ENCODE measurements at places on chromosomes 1 and 21. TPM values are rescaled to one million over a fixed set of nuclear protein-coding genes. Genes with fewer than 3 reads are reported as not detected.

DNA sequence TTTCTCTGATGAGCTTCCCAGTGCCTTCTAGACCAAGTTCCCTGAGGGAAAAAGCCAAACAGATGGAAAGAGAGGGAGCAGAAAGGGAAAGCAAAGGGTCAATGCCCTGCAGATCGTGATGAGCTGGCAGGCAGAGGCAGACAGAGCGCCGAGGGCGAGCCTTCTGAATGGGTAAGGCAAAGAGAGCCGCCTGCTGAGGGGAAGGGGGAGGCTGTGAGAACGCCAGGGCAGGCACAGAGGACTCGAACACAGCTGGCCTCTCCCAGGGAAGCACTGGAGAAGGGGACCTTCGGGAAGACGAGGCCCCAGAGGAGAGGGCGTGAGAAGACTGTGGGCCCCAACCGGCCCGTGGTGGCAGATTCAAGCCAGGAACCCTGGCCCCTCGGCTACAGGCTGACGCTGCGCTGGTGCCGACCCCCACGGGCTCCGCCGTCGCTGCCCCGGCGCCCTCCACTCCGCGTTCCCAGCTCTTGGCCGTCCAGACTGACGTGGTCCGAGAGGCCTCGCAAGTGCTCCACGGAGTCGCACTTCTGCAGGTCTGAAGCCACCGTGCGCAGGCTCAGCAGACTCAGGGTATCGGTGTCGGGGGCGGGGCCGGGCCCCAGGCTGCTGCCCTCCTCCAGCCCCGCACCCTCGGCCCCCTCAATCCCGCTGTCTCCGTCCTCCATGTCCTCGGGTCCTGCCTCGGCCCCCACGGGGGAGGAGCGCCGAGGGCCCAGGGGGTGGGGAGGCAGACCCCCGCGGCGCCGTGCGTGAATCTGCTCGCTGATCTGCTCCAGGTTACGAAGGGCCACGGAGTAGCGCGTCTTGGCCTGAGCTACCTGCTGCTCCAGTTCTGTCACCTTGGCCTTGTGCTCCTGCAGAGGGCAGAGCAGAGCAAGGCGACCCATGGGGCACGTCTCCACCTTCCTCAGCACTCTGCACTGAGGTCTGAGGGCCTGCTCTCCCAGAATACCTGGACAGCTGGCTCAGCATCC, 13.9 kb downstream of the SH3BP5L start:
- no peak overlapping the region for H3K4me3 ChIP-seq
- no peak for DNase-seq
- no peaks in the 10 kb centered on the region for H3K27me3 ChIP-seq
- H3K4me1 ChIP-seq, result peaks cover 17% of the 10 kb centered on the region

DNA sequence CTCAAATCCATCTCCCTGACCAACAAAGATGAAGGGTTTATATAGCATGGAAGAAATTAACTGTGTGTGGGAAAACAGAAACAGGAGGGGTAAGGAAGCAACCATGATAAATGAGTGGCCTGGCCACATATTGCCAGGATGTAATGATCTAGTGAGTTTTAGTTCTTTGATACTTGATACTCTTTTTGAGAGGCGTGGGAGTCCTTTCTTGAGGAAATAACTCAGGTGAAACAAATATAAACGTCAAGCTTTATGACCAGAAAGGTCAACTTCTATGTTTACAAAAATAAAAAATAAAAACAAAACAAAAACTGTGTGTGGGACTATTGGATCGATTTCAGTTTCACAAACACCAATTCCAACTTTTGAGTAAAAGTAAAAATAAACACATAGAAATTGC, 860.8 kb upstream of the B3GALT2 start:
- no peaks in the 10 kb centered on the region for H3K27me3 ChIP-seq
- no peaks in the 10 kb centered on the region for H3K36me3 ChIP-seq
- DNase-seq, result no peak

- H3K27ac ChIP-seq, result no peak overlapping the region
- no peaks in the 10 kb centered on the region for H3K27me3 ChIP-seq
- H3K4me1 ChIP-seq, result no peaks in the 10 kb centered on the region
- H3K36me3 ChIP-seq, result no peaks in the 10 kb centered on the region
Observed at GRCh38 chr1:104266612-104267011, 516.9 kb downstream of the AMY1C start.

GRCh38 chr1:103337779-103338178, 187.7 kb upstream of the RNPC3 start:
- no peak for DNase-seq
- peaks cover 22% of the 10 kb centered on the region for H3K4me1 ChIP-seq
- no peak overlapping the region for H3K27ac ChIP-seq
- no peak overlapping the region for H3K4me3 ChIP-seq

The CA6 gene
- not detected for total RNA-seq

The RNU1-3 gene
- total RNA-seq, result 2,650 TPM

The GPR61 gene
- total RNA-seq, result not detected

- DNase-seq, result no peak
- H3K27ac ChIP-seq, result no peak overlapping the region
- H3K4me1 ChIP-seq, result peaks cover 11% of the 10 kb centered on the region
Observed at GRCh38 chr1:33186936-33187335, 5.1 kb upstream of the TRIM62 start.

GRCh38 chr1:12345350-12346217, 115.8 kb downstream of the VPS13D start:
- no peak for DNase-seq
- peaks cover 5% of the 10 kb centered on the region for H3K4me1 ChIP-seq
- peaks cover 70% of the 10 kb centered on the region for H3K36me3 ChIP-seq
- no peak overlapping the region for H3K27ac ChIP-seq
- no peak overlapping the region for H3K4me3 ChIP-seq
- H3K27me3 ChIP-seq, result no peaks in the 10 kb centered on the region

The THEMIS2 gene
- 3.7 TPM for total RNA-seq

DNA sequence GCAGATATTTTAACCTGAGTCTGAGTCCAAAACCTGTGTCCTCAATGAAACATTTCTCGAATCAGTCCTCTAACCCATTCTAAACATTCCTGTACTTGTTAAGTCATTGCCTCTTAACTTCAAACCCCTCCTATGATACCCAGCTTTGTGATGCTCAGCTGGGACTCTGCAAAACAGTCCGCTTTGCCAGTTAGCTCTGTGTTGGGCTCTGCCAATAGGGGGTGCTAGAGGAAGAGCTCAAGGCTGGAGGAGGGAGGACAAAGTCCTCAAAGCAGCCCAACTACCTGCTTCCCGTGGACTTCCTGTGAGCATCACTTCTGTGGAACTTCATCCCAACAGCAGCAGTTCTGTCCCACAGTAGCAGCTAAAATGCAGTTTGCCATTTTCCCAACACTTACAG, 38.1 kb upstream of the SYT14 start:
- no peak for DNase-seq
- H3K4me3 ChIP-seq, result no peak overlapping the region
- H3K36me3 ChIP-seq, result no peaks in the 10 kb centered on the region
- H3K27ac ChIP-seq, result no peak overlapping the region
- H3K4me1 ChIP-seq, result peaks cover 4% of the 10 kb centered on the region

The NR0B2 gene
- not detected for total RNA-seq

The TNFRSF8 gene
- total RNA-seq, result not detected

The TNFRSF9 gene
- not detected for total RNA-seq

The GBP7 gene
- not detected for total RNA-seq

The PRDM16 gene
- total RNA-seq, result 7.4 TPM

DNA sequence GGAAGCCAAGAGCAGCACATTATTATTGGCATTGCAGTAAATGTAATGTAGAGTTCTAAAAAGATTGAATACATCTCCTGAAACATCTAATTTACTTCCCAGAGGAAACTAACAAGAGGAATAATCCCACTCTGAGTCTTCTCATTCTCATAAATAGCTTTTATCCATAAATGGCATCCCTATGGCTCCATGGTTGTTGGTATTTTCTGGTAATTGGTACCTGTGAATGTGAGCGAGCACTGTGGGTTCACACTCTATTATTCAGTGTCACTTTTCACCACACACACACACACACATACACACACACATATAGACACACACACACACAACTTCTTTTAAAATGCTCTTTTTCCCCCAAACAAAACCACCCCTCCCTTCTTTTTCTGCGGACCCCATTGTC, 4.7 kb upstream of the WLS start:
- peaks cover 9% of the 10 kb centered on the region for H3K4me1 ChIP-seq
- peaks cover 3% of the 10 kb centered on the region for H3K27me3 ChIP-seq
- H3K27ac ChIP-seq, result no peak overlapping the region
- H3K4me3 ChIP-seq, result no peak overlapping the region
- no peaks in the 10 kb centered on the region for H3K36me3 ChIP-seq

GRCh38 chr1:8197493-8198282, 120.2 kb upstream of the SLC45A1 start:
- H3K27me3 ChIP-seq, result no peaks in the 10 kb centered on the region
- DNase-seq, result no peak
- no peak overlapping the region for H3K4me3 ChIP-seq
- H3K27ac ChIP-seq, result peak overlapping the region; percentile 85
- no peaks in the 10 kb centered on the region for H3K36me3 ChIP-seq
- peaks cover 63% of the 10 kb centered on the region for H3K4me1 ChIP-seq

DNA sequence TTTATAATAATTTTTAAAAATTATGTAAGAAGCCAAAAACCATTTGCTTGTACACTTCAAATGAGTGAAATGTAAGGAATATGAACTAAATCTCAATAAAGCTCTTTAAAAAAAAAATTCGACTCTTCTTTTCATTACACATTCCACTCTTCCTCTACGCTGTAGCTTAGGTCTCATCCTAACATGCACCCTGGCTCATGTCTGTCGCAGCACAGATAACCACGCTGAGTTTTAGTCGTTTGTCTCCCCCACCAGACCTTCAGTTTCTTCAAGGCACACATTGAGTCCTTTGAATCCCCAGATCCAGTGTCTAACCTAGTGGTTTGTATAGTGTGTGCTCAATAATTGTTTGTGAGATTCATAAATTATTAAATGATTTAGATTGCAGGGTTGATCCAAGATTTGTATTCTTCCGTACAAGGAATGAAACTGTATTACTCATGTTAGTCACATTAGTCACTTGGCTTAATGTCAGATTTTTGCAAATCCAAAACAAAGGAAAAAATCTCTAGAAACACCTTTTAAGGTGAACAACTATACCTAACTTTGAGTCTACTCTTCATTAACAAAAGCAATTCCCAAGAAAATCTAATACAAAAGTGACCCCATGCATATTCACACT, 57.3 kb downstream of the SLC25A24 start:
- no peak overlapping the region for H3K4me3 ChIP-seq
- H3K27ac ChIP-seq, result peak overlapping the region; percentile 72
- no peaks in the 10 kb centered on the region for H3K27me3 ChIP-seq
- peaks cover 22% of the 10 kb centered on the region for H3K4me1 ChIP-seq

DNA sequence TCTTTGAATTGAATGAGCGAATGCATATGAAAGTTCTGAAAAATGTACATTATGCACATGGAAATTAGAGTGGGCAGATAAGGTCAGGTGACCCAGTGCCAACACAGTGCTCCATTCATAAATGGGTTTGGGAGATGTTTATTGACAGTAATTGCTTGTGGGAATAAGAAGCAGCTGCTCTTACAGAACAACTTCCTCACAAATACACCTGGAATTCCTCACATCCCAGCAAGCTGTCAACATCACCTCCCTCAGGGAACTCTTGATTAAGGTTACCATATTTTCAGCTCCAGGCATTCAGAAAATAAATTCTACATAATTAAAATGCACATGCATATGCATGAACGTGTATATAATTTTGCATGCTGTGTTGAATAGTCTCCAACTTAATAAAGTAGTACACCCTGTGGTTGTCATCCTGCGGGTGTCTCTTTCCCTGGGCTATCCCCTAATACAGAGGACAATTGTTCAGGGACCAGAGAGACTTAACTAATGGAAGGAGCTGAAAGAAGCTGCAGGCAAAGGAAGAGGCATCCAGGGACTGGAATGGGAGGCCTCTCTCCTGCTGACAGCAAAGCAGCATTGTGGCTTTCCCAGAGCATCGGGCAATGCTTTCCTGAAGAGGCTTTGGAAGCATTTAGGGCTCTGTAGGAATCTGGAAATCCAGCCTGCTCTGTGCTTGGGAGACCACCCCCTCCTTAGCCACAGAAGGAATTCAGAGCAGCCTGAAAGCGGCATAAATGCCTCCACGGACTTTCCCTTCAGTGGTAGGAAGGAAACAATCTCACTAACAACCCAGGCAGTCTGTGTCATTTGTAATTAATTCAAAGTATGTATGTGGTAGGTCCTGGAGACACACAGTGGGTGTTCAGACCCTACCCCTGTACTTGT, 55.2 kb upstream of the GNG12 start:
- no peak for DNase-seq
- peaks cover 48% of the 10 kb centered on the region for H3K4me1 ChIP-seq
- H3K27me3 ChIP-seq, result no peaks in the 10 kb centered on the region
- H3K36me3 ChIP-seq, result no peaks in the 10 kb centered on the region
- no peak overlapping the region for H3K4me3 ChIP-seq

- H3K27me3 ChIP-seq, result no peaks in the 10 kb centered on the region
- H3K4me3 ChIP-seq, result no peak overlapping the region
- no peak overlapping the region for H3K27ac ChIP-seq
- H3K36me3 ChIP-seq, result no peaks in the 10 kb centered on the region
Observed at GRCh38 chr1:175537571-175537970, 205.8 kb downstream of the TNR start.

The TTC22 gene
- not detected for total RNA-seq

- no peaks in the 10 kb centered on the region for H3K27me3 ChIP-seq
- DNase-seq, result no peak
- no peak overlapping the region for H3K27ac ChIP-seq
- H3K36me3 ChIP-seq, result no peaks in the 10 kb centered on the region
- H3K4me1 ChIP-seq, result peaks cover 10% of the 10 kb centered on the region
Observed at GRCh38 chr21:18951271-18952038, 547.9 kb upstream of the TMPRSS15 start.

DNA sequence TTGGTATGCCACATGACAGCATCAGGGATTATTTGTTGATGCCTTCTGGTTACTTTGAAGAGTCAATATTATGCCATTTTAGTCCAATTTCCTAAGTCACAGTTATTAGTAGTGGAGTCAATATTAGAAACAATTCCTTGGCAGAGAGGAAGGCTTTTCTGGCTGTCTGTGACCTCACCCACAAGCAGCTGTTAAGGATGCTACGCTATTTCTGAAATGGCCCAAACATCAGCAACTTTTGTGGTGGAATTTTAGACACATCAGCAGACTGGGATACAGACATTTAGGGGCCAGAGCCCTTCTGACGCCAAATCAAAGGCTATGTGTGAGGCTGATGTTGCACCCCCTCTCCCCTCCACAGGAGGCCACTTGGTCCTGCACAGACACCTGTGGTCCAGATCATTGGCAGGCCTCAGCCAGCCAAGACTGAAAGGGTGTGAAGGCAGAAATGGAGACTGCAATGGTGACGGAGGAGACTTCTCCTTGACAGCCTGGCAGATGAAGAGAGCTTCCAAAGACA, 9.2 kb upstream of the RXRG start:
- H3K27ac ChIP-seq, result no peak overlapping the region
- no peaks in the 10 kb centered on the region for H3K36me3 ChIP-seq
- no peak for DNase-seq
- no peak overlapping the region for H3K4me3 ChIP-seq

The BTBD8 gene
- total RNA-seq, result 1.9 TPM

GRCh38 chr1:89692601-89693521, 59.9 kb downstream of the LRRC8C start:
- DNase-seq, result no peak
- H3K4me1 ChIP-seq, result peaks cover 15% of the 10 kb centered on the region
- H3K4me3 ChIP-seq, result no peak overlapping the region
- no peaks in the 10 kb centered on the region for H3K27me3 ChIP-seq
